ENCODE measurements at places on chromosomes 3 and 15. TPM values are rescaled to one million over a fixed set of nuclear protein-coding genes. Genes with fewer than 3 reads are reported as not detected.

Gene CCDC12
- 35.9 TPM for total RNA-seq

Gene RAB6B
- 12.0 TPM for total RNA-seq

Gene CPOX
- total RNA-seq: 19.4 TPM

GRCh38 chr15:85539491-85539890, 159.1 kb downstream of the AKAP13 start:
- DNase-seq: no peak

DNA sequence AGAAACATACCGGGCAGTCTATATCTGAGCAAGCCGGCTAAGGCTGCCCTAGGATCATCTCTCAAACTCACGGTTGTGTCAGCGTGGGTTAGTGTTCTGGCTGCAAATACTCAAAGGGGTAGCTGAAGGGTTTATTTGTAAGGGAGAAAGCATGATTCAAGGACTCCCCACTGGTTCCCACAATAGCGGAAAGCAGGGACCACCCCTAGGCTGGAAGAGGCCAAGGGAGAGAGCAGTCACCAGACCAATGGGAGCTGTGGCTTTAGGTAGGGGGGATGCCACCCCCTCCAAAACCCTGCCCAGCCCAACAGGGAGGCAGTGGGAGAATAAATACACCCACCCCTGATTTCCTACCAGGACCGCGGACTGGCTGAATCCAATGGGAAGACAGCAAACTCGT, 7.3 kb upstream of the LMCD1 start:
- DNase-seq: no peak

DNA sequence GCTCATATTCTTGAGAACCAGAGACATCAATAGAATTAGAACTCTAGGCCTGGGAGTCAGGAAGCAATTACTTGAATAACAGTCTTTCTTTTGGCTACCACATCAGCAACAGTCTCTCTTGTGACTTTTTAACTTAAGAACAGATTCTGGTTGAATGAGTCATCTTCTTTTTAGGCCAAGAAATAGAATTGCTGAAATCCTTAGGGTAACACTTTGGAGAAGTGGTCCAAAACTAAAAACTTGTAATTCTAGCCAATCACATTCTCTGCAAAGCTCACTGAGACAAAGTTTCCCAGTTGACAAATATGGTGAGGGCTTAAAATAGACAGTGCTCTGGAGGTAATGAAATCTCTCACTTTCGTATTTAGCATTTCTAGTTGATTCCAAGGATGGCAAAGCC, 238.0 kb downstream of the SHOX2 start:
- no peak for DNase-seq

GRCh38 chr3:30107531-30107930, 498.9 kb upstream of the TGFBR2 start:
- DNase-seq: no peak

DNA sequence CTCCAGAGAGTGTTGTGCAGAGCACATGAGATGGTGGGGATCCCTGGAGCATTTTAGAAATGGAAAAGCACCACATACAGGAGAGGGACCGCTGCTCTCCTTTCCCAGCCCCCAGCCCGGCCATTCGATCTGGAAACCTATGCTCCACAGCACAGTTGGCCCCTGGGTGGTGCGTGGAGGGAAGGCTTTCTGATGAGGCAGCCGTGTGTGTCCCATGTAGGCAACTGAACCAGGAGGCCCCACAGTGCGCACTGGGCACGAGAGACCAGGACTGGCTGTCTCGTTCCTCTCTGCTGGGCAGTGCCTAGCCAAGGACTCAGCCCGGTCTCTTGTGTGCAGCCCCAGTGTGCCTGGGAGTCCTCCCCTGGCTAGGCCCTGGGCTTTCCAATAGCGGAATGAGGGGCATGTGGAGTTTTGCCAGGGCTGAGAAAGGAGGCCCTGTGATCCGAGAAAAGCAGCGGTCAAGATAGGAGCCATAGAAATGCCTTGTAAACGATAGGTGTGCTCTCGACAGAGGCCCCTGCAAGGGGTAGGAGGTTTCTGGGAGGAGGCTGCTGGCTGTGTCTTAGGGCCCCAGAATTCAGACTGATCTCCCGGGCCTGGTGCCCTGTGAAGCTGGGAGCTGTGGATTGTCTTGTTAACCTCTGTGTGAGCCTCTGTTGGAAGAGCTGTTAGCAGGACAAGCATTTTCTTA, 39.0 kb downstream of the CHDH start:
- DNase-seq: peak; percentile 72

- DNase-seq: no peak
These were observed 3.2 kb downstream of the LAMP3 start for GRCh38 chr3:183159333-183159732.

Measured in aorta (tissue), 5 donors.